ENCODE measurements at places on chromosomes 4 and X. TPM values are rescaled to one million over a fixed set of nuclear protein-coding genes. Genes with fewer than 3 reads are reported as not detected.

DNA sequence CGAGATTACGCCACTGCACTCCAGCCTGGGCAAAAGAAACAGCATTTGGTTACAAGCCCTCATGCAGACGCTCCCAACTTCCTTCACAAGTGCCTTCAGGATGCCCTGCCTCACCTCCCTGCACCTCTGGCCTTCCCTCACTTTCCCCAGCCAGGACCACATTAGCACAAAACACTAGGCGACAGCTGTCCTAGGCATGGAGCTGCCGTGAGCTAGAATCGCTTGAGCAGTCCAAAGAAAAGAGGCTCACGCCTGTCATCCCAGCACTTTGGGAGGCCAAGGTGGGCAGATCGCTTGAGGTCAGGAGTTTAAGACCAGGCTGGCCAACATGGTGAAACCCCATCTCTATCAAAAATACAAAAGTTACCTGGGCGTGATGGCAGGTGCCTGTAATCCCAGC, 15.8 kb downstream of the RNF212 start:
- no peak for DNase-seq

DNA sequence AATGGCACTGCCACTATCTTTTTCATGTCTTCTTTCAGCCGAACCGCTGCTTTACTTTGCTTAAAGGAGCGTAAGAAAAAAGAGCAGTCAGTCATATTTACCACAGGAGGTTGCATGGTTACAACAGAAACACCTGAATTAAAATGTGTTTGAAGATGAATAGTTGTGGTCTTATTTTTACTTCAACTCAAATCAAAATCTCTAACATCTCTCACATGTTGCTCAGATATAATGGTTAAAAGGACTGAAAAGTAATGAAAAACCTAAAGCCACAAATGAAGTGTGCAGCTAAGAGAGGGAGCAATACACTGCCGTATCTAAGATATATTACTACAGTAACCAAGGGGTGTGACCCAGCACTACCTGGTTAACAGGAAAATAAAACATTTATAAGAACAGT, 27.4 kb downstream of the FAM13A start:
- DNase-seq: no peak

The CCDC120 gene
- total RNA-seq: 6.5 TPM

The CABS1 gene
- total RNA-seq: not detected

GRCh38 chr4:46953564-46953963, 39.8 kb downstream of the GABRA4 start:
- DNase-seq: no peak

- DNase-seq: no peak
Observed at GRCh38 chrX:11462648-11463047, 169.4 kb downstream of the AMELX start.

The TKTL1 gene
- total RNA-seq: not detected

GRCh38 chr4:71334465-71334882, 4.3 kb upstream of the SLC4A4 start:
- DNase-seq: peak; percentile 19

DNA sequence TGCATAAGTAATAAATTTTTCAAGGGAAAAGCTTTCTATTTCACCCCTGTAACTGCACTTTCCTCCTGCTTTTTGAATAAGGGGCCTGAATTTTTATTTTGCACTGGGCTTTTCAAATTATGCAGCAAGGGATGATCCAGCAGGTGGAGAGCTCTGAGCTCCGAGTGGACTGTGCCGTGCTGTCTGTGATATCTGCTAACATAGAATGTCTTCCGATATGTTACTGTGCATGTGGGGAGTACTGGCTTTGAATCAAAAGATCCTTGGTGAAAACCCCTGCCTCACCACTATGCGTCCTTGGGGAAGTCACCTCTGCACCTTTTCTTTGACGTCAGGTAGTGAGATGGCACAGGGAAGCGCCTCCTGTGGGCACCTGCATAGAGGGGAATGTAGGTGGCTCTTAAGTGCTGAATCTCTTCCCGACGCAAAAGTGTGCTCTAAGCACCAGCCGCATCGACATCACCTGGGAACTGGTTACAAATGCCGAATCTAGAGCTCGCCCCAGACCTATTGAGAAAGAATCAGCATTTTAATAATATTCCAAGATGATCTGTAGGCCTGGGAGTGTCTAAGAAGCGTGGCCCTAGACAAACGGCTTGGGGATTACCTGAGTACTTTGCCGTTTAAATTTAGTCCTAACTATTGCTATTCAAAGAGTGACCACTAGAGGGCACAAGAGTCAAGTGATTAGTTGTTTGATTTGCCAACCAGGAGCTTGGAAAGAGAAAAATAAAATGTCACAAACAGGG, 19.2 kb upstream of the WFS1 start:
- no peak for DNase-seq

The GPRASP3 gene
- total RNA-seq: 0.99 TPM

DNA sequence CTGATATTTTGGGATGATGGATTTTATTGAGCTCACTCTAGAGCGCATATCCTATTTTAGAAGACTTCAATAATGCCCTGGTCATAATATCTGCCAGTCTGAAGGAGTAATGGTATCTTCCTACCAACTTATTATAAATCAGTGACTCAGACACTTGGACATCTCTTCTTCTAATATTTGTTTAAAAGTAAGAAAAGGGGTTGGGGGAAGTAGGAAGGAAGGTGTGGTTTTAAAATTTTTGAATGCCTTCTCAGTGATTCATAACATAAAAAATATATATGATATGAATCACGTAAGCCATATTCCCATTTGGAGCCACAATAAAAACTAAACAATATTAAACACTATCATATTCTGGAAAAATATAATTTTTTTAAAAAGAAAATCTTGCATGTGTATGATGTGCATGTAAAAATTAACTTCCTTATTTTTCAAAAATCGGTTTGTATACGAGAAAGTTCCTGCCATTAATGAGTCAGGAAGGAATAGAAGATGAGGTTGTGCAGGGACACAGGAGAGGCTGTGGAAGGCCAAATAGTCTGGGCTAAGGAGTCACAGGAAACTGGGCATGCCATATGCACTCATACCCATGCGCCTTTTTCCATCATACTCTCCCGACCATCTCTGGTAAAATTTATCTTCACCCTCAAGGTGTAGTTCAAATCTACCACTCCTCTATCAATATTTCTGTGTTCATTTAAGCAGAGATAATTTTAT, 286.5 kb downstream of the EPHA5 start:
- no peak for DNase-seq

The CDS1 gene
- total RNA-seq: 5.9 TPM

The PLAC8 gene
- not detected for total RNA-seq

DNA sequence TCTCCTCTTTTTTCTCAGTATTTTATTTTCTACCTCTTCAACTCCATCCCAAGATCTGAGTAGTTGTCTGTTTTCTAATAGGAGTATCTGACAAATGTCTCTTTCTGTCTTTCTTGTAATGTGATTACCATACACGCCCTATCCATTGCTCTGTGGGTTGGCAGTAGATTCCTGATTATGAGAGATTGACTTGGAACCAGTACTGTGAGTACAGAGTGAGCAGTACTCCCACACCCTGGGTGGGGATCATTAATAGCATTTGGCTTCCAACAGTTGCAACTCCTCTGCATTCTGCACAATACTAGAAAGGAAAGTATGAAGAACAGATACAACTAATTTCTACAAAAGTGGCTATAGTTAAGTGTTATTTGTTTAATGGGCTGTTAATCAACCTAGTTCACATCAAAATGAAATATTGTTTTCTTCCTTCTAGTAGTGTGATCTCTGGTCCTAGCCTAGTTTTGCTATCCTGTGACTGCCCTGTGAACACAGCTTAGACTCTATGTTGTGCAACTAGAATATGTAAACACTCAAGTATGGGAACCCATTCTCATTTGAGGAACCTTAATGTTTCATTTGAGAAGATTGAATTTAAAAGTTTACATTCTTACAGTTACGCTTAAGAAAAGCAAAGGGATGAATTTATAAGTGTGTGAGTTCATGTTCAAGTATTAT, 112.9 kb downstream of the PTPN13 start:
- DNase-seq: no peak

DNA sequence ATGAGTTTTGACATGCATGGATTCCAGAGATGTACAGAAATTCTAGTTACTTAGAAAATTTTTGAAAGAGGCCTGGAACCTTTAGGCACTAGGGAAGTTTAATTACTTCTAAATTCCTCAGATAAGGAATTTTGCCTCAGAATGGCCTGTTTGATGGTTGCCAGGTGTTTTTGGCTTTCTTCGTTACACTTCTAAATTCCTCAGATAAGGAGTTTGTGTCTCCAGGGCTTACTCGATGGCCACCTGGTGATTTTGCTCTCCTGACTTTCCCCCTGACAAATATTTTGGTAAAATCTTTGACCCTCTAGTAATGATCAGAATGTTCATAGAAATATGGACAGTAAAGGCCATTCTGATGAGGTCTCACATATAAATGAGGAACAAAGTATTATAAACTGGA, 64.3 kb downstream of the BEX3 start:
- DNase-seq: no peak

GRCh38 chr4:4613126-4613465, 71.2 kb upstream of the STX18 start:
- DNase-seq: no peak

GRCh38 chrX:15151267-15152186, 118.4 kb downstream of the ASB9 start:
- no peak for DNase-seq

DNA sequence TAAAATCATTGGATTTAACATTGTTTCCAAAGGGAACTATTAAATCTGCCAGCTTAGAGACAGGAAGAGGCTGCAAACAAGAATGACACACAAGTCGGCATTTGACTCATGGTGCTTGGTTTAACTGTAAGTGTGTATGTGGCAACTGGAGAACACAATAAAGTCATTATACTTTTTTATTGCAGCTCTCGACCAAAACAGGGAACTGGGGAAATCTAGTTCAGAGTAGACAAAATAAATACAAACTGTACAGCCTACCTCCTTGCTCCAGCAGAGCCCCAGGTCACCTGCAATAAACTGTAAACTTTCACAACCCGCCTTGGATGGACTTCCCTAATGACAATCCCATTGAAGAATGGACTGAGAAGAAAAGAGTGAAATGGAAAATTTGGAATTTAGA, 24.0 kb downstream of the NPY5R start:
- DNase-seq: no peak

The TKTL2 gene
- total RNA-seq: not detected

DNA sequence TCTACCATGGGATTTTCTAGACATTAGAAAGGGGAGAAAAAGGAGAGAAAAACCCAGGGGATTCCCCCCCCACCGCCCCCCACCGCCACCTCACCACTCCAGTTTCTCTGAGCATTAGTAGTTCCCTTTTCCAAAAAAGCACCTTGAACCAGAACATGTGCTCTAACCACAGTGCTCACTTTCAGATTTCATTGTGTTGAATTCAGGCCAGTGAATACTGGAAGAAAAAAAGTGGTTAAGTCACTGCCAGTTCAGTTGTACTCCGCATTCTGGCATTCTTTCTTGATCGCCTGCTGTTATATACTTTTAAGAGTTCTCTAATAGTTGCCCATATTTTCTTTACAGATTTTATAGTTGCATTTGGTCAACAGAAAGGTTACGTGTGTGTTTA, 40.9 kb downstream of the JADE3 start:
- no peak for DNase-seq

The P2RY8 gene
- 0.78 TPM for total RNA-seq

DNA sequence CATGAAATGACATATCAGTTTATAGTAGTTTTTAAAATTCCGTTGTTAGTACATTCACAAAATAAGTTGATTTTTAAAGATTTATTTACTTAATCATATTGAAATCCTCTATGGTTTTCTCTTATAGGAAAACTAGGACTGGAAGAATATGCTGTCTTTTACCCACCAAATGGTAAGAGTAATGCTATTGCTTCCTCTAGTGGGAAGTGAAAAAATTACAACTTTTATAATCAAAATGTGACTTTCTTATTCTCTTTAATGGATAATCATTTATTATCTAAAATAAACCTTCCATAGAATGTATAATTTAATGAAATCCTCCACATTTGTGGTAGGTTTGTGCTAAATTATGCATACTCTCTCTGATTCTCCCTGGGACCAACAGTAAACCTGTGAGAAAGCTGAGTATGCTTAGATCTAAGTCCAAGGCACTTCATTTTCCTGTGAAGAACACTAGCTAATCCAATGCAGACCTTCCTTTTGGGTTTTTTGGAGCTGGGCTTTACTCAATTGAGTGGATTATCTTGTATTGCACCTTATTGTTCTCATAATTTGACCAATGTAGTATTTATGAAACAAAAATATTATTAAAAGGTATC, 136.2 kb downstream of the TBC1D19 start:
- DNase-seq: no peak

GRCh38 chr4:6221851-6222760, 21.8 kb upstream of the JAKMIP1 start:
- DNase-seq: peak; percentile 72

DNA sequence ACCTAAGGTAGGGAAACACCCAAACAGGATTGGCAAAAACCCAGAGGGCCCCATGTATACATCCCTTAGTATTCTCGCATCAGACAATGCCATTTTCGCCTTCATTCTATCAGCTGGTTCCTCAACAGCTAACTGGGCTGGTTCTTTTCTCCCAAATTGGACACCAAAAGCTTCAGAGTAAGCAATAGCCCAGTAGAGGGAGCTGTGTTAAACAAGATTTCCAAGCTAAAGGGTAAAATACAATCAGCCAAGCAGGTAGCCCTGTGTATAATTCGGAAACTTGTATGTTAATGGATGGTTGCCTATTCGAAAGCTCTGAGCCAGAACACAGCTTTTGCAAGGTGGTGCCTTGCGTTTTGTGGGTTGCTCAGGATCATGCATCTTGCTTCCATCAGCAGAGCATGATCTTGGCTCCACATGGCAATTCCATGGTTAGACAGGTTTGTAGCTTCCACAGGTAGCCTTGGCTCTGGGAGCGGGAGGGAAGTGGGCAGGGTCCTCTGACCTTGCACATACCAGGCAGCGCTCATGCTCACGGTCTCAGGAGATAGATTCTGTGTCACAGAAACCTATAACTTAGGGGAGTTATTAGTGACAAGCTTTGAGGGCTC, 115.2 kb upstream of the LNX1 start:
- DNase-seq: peak; percentile 16

- no peak for DNase-seq
Observed at GRCh38 chrX:9310616-9311015, 154.2 kb upstream of the TBL1X start.

GRCh38 chrX:48569958-48570357, 4.3 kb upstream of the RBM3 start:
- no peak for DNase-seq

DNA sequence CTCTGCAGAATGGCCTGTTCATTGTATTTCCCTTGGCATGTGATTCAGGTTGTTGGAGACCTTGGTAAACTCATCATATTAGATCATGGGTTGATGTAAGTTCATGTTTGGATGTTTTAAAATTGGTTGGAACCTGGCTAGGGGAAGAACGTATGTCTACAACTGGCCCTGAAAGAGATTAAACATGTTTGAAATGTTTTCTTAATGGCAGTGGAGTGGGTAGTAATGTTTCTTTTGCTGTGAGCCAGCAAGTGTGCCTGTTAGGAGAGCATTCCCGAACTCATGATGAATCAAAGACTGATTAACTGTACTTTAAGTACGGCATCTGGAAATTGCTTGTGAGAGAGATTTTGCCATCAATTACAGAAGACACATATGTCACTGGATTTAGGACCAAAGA, 44.5 kb upstream of the SLC4A4 start:
- no peak for DNase-seq

The ZNF518B gene
- 17.1 TPM for total RNA-seq

GRCh38 chr4:40225497-40225896, 28.7 kb downstream of the RHOH start:
- no peak for DNase-seq

GRCh38 chr4:102553982-102554381, 52.8 kb downstream of the NFKB1 start:
- no peak for DNase-seq

The GLRA2 gene
- not detected for total RNA-seq

The GRIA2 gene
- total RNA-seq: 1.6 TPM
